ENCODE measurements at places on chromosomes 5 and 9. TPM values are rescaled to one million over a fixed set of nuclear protein-coding genes. Genes with fewer than 3 reads are reported as not detected.

Gene AK8
- not detected for total RNA-seq

Gene PLEKHG4B
- not detected for total RNA-seq

Gene PTPDC1
- total RNA-seq, result 9.1 TPM

Gene ADGRD2
- total RNA-seq, result not detected

Gene FBXO38
- total RNA-seq, result 52.9 TPM

Gene TAF11L10
- not detected for total RNA-seq

Gene DDX46
- 58.0 TPM for total RNA-seq

Gene PLPP7
- 0.83 TPM for total RNA-seq

Gene SAPCD2
- 27.8 TPM for total RNA-seq

Gene NR5A1
- not detected for total RNA-seq

Gene CTNND2
- total RNA-seq, result not detected

Gene FOXD4L6
- not detected for total RNA-seq

Gene CNTLN
- total RNA-seq, result 15.8 TPM

Gene TAF11L5
- not detected for total RNA-seq

Gene NIPAL4
- not detected for total RNA-seq

Gene PCDHGB3
- total RNA-seq, result 1.7 TPM

Gene FOXD4L4
- total RNA-seq, result 0.15 TPM

Gene MSMP
- total RNA-seq, result 18.8 TPM

Gene SLC4A9
- not detected for total RNA-seq

Gene TBC1D2
- total RNA-seq, result 3.6 TPM

Gene HSDL2
- 15.6 TPM for total RNA-seq

Gene STPG3
- not detected for total RNA-seq

Gene DDX31
- 16.4 TPM for total RNA-seq

Gene SPINK5
- 0.91 TPM for total RNA-seq

Gene LHX3
- not detected for total RNA-seq

Gene FGFR4
- total RNA-seq, result 3.8 TPM

Gene PCDHGB6
- 4.8 TPM for total RNA-seq

Gene RETREG1
- not detected for total RNA-seq

Gene WDR31
- total RNA-seq, result 0.62 TPM

Gene CARD9
- total RNA-seq, result 0.71 TPM

Gene ROR2
- total RNA-seq, result not detected

Gene FOXD4
- total RNA-seq, result 0.42 TPM

Gene EGFLAM
- total RNA-seq, result 1.6 TPM

Gene ITGA2
- total RNA-seq, result 53.2 TPM

Gene ANKRD34B
- not detected for total RNA-seq

Gene ST8SIA4
- 25.0 TPM for total RNA-seq

Gene TRAF2
- total RNA-seq, result 21.5 TPM

Gene SEMA4D
- total RNA-seq, result 15.7 TPM

Gene GGTA1
- not detected for total RNA-seq

Gene PCDHA11
- total RNA-seq, result 0.12 TPM

Gene OLFM1
- total RNA-seq, result 0.95 TPM

Gene ADAMTSL1
- total RNA-seq, result 18.4 TPM

Gene TRPM6
- 0.12 TPM for total RNA-seq

Gene HRCT1
- total RNA-seq, result 5.2 TPM

Gene PRRX2
- 0.32 TPM for total RNA-seq
